ENCODE measurements at places on chromosomes 7 and 10.

GRCh38 chr7:41367967-41368882 is 334.7 kb downstream of the INHBA start:
- DNase-seq: no peak

- peak; percentile 98 for DNase-seq
Observed at GRCh38 chr7:13920053-13920697, 69.3 kb downstream of the ETV1 start.

GRCh38 chr10:69123306-69123746 is 652 bp upstream of the VPS26A start:
- DNase-seq: peak; percentile 77

DNA sequence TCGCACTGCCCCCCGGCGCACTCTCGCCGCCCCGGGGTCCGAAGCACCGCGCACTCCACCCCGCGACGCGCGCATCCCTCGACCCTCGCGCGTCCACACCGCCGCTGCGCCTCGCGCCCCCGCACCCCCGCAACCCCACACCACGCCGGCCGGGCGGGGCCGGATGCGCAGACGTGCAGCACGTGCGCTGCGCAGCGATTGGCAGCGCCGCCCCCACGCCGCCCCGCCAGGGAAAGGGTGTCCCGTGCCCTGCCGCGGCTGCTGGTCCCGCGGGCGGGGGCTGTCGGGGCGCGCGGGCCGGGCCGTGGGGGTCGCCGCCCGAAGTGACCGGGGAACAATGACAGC is 53.7 kb upstream of the KDM7A start:
- DNase-seq: no peak

GRCh38 chr10:125087191-125087896 is 73.0 kb downstream of the CTBP2 start:
- no peak for DNase-seq

- no peak for DNase-seq
Observed at GRCh38 chr7:30562909-30563308, 31.8 kb upstream of the GARS1 start.

- DNase-seq: no peak
Observed at GRCh38 chr7:22542669-22543068, 42.7 kb upstream of the STEAP1B start.

GRCh38 chr10:131935260-131935659 is 34.5 kb downstream of the PPP2R2D start:
- no peak for DNase-seq

GRCh38 chr10:11209830-11210181 is 192.1 kb downstream of the CELF2 start:
- no peak for DNase-seq

DNA sequence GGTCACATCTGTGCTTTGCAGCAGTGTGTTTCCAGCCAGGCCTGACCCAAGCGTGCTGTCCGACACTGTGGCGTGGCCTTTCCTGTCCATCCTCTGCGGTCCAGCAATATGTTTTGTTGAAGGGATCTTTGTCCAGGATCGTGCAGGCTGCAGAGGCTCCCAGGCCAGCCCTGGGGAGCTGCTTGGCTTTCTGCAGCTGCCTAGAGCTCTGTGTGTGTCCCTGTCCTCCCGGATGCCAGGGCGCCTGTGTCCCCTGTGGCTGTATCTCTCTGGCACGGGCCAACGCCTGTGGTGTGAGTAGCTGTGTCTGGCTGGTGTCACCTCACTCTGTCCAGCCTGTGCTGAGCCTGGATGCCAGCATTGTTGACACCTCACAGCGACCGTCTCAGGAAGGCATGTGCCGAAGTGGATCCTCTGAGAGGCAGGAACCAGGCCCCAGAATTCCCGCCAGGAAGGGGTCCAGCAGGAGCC is 94.5 kb downstream of the INPP5A start:
- DNase-seq: no peak
